Kidney epithelial cell (primary cell): ENCODE measurements at places on chromosomes 4 and X. TPM values are rescaled to one million over a fixed set of nuclear protein-coding genes. Genes with fewer than 3 reads are reported as not detected.

DNA sequence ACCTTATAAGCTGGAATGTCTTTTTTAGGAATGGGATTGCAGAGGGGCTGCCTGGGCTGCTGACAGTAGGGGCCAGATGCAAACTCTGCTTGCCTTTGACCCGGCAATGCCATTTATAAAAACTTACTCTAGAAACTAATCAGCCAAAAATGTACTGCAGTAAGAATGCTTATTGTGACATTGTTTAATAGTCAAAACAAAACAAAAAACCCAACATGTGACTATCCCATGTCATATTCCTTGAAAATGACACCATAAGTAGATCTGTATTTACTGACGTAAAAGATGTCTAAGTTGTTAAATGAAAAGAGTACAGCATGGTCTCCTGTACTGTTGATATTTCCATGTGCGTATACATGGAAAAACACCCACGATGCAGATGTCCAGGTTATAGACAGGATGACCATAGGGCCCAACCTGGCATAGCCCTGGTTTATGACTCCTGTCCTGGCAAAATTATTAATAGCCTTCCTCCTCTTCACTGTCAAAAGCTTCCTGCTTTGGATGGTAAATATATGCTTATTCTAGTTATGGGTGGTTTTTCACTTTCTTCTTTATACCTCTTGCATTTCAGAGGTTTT, 138.9 kb downstream of the PTTG2 start:
- no peak for DNase-seq

DNA sequence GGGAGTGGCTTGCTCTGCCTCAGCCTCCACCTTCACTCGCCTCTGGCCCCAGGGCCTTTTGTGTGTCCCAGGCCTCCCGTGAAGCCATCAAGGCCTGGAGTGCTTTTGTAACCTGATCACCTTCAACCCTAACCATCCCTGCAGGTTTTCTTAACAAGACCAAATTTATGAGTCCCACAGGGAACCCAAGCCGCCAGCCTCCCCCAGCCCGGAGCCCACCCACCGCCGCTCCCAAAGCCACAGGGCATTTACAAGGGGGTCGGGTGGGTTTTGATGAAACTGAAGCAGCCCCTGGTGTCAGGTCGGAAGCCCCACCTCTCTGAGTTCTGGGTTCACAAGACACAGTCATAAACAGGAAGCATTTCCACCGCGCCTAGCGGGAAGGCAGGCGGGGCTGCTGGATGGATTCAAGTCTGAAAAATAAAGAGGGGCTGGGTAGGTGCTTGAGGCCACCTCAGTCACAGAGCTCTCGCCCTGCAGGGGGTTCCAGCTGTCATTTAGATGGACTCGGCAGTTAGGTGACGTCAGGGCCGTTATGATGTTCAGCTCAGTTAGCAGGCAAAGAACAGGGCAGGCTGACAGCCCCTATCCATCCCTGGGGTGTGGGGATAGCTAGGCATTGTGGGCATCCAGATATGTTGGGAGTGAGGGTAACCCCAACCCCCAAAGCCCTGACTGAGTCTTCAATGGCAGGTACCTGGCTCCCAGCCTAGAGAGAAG, 128.5 kb downstream of the BCOR start:
- no peak for DNase-seq

DNA sequence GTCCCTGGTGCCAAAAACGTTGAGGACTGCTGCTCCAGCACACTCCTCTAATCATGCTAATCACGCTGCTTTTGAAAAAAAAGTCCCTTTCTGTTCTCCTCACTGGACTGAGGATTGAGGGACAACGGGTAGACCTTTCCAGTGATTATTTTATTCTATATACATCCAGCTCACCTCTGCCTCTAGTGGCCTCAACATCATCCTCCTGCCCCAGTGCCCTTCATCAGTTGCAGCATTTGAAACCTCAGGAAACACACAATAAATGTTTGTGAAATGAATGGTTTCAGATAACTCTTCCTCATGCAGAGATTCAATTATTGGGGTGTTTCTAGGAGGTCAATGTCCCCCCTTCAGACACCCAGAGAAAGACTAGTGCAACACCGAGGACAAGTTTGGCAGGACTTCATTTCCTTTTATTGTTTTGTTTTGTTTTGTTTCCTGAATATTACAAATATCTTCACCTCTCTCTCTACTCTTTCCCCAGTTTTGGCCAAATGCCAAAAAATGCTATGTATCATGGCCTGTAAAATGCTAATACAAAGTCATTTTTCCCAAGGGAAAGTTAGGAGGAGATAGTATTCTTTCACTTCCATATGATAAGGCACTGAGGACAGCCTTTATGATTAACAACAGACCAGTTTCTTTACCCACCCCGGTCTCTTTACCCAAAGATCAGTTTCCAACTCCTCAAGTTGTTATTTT, 460.1 kb upstream of the SLIT2 start:
- no peak for DNase-seq

DNA sequence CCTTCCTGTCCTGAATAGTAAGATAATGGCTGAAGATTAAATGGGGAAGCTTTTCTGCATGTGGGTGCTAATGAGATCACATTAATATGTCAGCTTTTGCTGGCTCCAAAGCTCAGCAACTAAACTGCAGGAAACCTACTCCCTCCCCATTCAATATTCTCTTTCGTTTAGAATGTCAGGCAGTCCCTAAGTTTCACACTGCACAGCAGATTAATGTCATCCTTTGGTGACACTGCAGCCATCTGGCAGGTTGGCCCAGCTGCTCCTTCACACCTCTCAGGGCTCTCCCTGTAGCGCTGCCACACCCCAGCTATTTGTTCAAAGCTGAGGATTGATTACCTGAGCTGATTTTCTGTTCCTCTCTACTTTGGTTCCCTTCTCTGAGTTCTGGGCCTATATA, 110.5 kb downstream of the KDR start:
- DNase-seq = no peak

GRCh38 chrX:152917656-152918579, 20.1 kb downstream of the ZNF185 start:
- no peak for DNase-seq

- peak; percentile 59 for DNase-seq
Observed at GRCh38 chrX:151983186-151983585, 8.7 kb upstream of the GABRE start.

- DNase-seq = no peak
Observed at GRCh38 chr4:183561905-183562304, 57.0 kb downstream of the ING2 start.

DNA sequence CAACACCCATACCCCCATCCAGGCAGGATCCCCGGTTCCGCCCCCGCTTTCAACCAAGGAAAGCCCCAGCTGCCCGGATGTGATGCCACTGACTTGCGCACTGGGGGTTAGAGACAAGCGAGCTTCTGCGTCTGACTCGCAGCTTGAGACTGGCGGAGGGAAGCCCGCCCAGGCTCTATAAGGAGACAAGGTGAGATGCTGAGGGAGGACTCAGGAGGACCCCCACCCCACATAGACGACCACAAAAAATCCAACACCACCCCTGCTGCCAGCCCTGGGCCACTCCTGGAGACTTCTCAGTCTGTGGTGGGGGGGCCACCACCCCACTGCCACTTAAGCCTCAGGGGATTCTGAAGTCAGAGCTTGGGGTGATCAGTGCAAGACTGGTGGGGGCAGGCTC, at the start of gene MAGEA4:
MAGEA4 (plus strand) TSS at position 110 of the 400 bp plus-strand sequence. CDS start 10,776 bp downstream, outside the sequence.
- no peak for DNase-seq

GRCh38 chrX:63934791-63935190, 149.8 kb upstream of the ARHGEF9 start:
- no peak for DNase-seq

DNA sequence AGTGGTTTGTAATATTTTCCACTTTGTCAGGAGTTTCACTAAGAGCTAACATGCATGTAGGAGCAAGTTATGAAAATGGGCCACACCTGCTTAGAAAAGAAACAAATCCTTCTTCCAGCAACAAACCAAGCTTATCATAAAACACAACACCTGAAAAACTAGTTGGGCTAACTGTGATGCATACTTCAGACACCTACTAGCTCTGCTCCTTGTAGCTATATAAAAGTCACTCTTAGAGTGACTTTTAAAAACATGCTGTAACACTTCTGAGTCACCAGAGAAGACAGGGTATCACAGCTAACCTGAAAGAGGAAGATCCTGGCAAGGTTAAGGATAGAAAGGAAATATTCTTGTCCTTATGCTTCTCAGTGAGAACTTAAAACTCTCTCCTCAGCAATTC, 3.6 kb upstream of the SLAIN2 start:
- DNase-seq = no peak

Gene MGAT4D
- not detected in 2 replicates for total RNA-seq

Gene ERAS
- total RNA-seq = not detected in 2 replicates

Gene PF4V1
- not detected in 2 replicates for total RNA-seq
